ENCODE measurements at places on chromosomes 6 and 20.

DNA sequence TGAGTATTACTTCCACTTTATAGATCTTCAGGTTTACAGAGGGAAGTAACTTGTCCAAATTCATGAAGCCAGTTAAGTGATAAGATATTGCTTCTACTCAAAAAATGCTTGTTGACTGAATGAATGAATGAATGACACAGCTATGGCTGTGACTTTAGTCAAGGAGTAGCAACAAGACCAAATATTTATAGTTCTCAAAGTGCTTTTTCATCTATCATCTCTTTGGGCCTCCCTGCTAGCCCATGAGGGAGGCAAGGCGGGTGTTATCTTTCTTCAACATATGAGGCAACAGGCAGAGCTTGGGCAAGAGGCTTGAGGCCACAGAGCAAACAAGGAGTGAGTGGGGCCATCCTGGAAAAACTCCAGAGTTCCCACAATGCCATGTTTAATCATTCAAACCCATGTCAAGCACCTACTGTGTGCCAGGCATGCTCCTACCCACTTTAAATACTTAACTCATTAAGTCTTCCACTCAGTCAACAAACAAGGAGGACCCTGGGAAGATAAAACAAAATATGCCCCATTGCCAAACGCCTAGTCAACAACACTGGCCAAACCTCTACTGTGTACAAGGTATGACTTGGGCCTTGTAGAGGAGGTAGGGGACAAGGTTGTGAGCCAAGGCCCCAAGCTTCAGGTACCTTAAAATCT is 15.9 kb downstream of the BCL2L1 start:
- no peak for DNase-seq

- DNase-seq = no peak
Measured at GRCh38 chr6:165713845-165714466, 50.9 kb upstream of the PDE10A start.

DNA sequence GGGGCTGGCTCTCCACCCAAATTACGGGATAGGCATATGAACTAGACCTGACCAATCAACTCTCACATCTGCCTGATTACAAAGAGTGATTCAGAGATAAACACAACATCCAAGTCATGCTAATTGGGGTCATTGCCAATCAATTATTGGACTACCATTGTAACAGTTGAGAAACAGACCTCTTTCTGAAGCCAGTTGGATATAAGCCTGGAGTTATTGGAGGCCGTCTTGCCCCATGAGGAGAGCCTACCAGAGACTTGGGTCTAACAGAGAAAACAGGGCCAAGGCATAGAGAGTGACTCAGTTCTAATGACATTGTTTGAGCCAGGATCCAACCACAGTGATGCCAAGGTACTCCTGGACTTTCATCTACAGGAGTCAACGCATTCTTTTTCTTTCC is 39.4 kb upstream of the HIVEP2 start:
- DNase-seq = no peak

DNA sequence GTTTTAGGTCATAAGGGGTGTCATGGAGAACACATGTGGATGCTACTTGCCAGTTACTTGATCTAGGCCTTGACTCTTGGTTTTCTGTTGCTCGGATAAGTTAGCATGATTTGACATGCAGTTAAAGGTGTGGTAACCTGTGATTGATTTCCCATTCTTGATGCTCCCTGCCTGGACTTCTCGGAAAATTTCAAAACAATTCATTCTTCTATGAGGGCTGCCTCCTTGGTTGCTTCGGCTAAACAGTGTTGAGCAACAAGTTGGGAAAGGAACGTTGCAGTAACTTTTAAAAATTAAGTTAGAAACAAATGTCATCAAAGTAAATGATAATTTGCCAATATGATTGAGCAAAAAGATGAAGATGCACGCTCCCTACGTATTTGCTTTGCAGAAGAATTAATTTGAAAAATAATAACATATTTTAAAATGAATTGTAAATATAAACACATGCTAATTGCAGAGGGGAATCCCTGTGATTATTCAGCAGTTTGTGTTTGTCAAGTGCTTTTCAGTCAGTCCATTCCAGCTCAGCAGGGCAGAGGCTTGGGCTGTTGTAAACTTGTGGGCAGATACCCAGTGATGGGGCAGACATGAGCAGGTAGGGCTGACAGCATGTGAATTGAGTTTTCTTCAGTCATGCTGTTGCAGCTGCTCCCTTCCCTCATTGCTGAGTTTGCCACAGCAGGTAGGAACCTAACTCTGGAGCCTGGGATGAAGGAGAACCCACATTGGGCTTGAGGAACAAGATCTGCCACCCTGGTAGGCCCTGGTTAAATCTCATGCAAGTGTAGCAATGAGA is 110.2 kb downstream of the ESR1 start:
- no peak for DNase-seq

- DNase-seq = no peak
Measured at GRCh38 chr20:44070139-44070900, 116.7 kb downstream of the JPH2 start.

DNA sequence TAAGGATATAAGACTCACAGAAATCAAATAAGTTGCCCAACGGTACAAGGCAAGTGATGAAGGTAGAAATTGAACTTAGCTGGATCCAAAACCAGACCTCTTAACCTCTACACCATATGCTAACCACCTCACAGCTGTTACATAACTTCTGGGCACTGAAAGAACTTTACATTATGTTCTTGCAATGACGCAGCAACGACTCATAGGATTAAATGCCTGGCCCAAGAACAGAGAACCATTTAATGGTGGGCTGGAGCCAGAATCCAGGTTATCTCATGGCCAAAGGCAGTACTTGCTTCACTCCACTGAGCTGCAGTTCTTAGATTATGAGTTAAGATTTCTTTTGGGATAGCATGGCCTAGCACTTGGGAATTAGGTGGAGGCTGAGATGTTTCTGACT is 4.4 kb downstream of the TRMT6 start:
- DNase-seq = no peak

GRCh38 chr6:139482287-139482686 is 107.8 kb upstream of the CITED2 start:
- no peak for DNase-seq

GRCh38 chr6:36599791-36600209 is 5.6 kb downstream of the SRSF3 start:
- DNase-seq = no peak

DNA sequence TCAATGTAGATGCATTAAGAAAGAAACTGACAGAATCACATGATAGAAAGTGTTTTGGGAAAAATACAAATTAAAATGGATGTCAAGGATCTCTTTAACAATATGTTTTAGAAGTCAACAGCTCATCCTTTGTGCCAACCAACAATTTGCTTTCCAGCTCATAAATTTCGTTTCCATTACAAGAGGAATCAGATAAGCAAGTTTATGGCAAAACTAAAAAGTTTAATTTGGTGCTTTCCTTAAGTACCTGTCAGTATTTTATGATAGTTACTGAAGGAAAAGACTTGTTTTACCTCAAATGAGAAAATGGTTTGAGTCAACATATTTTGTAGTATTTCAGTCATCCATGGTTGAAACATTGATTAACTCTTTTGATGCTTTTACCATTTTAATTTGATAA is 130.0 kb downstream of the CDKAL1 start:
- no peak for DNase-seq

DNA sequence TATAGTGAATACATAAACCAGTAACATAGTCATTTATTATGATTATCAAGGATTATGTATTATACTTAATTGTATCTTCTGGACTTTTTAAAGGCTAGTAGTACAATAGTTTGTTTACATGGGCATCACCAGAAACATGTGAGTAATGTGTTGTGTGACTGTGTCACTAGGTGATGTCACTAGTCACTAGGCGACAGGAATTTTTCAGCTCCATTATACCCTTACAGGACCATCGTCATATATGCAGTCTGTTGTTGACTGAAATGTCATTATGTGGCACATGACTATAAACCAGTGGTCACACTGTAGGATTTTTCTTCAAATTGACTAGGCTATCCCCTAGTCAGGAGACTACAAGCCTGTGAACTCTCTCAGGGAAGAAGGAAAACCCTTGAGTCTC is 86.5 kb upstream of the CENPW start:
- DNase-seq = no peak

GRCh38 chr6:105832313-105832761 is 253.8 kb upstream of the PRDM1 start:
- DNase-seq = no peak

DNA sequence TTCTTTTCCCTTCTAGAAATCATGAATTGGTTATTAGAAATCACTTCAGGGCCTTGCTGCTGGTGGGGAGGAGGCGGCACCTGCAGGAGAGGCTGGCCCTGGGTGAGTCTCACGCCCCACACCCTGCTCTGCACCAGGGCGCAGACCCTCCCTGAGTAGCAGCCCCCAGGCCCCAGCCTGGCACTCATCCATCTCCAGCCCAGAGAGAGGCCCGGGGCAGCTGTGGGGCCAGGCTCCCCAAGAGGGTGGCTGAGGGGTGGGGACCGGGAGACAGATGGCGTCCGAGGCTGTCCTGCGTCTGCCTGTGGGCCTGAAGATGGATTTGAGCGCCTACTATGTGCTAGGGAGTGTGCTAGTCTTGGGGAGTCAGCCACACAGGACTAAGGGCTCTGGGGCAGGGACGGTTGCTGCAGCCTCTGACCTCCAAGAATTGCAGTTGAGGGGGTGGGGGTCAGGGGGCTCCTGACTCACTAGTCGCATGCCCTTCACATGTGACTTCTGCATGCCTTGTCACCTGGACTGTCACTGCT is 59.6 kb upstream of the GATA5 start:
- DNase-seq = no peak

DNA sequence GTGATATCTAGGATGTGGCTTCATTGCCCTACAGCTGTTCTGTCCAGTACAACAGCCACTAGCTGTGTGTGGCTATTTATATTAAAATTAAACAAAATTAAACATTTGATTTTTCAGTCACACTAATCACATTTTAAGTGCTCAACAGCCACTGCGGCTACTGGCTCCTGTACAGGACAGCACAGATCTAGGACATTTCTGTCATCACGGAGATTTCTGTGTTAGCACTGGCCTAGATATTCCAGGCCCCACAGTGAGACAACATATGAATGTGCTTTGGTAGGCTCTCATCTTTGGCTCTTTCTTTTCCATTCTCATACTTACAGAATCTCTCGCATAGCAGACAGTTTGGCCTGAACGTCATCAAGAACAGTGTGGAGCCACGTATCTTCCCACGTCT is 48.4 kb upstream of the ZBTB24 start:
- DNase-seq = no peak

DNA sequence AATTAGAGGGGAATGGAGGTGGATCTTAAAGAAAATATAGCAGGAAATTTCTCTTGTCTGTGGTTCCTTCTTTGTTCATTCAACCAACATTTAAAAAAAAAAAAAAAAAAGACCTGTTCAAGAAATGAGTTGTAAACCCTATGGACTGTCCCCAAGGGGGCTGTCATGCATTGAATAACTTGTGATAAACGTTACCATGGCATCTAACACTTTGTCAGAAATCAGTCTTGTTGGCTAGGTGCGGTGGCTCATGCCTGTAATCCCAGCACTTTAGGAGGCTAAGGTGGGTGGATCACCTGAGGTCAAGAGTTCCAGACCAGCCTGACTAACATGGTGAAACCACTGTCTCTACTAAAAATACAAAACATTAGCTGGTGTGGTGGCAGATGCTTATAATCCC is 381.7 kb downstream of the BCKDHB start:
- DNase-seq = no peak

- no peak for DNase-seq
Measured at GRCh38 chr6:135909737-135910387, 58.4 kb downstream of the PDE7B start.

DNA sequence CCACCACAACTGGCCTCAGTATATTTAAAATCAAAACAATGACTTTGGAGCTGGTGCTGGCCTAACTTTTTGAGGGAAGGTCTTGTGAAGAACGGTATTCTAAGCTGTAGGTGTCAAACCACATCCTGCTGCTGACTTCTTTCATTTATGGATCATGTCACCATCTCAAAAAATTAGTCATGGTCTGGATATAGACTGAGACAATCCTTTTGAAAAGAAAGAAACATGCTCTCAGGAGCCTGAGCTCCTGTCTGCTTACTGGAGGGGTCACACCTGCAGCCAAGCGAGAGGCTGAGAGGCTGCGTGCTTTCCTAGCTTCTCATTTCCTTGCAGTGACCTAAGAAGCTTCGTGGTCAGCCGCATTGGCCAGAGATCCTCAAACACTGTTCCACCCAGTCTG is 55.2 kb downstream of the TIAM2 start:
- DNase-seq = no peak

- no peak for DNase-seq
Measured at GRCh38 chr6:20955131-20955530, 420.9 kb downstream of the CDKAL1 start.

DNA sequence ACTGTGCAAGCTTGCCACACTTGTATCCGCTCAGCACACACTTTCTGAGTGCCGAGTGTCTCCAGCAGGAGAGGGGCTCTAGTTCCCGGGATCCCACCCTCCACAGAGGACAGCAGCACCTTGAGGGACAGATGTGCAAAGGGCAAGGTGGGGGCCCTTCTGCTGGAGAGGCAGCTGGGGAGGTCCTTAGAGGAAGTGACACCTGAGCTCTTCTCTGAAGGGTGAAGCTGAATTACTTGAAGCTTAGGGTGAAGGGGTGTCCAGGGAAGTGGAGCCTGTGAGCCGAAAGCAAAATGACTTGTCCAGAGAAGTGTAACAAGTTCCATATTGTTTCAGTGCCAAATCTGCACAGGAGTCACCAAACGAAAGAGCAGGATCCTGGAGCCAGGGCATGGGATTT is 136.3 kb upstream of the DUSP22 start:
- DNase-seq = no peak

- no peak for DNase-seq
Measured at GRCh38 chr6:48567016-48567415, 456.0 kb upstream of the PTCHD4 start.

DNA sequence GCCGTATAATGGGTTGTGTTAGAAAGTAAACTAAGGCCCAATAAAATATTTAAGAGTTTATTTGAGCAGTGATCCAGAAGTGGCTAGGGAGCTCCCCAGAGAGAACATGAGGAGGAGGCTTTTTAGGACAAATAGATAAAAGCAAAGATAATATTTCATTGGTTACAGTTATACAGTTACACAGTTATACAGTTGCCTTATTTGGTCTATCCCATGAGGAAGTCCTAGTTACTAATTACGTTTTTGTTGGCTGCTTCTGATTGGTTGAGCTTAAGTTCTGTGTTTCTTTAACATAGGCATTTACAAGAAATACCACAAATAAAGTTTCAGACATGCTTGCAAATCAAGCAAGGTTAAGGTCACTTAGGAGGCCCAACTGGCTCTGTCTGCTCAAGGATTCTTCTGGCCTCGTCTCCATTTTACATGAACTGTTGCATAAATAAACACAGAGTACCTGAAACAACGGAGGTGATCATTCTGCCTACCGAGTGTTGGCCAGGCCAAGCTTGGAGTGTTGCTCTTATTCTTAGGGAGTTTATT is 7.0 kb downstream of the UBD start:
- no peak for DNase-seq

DNA sequence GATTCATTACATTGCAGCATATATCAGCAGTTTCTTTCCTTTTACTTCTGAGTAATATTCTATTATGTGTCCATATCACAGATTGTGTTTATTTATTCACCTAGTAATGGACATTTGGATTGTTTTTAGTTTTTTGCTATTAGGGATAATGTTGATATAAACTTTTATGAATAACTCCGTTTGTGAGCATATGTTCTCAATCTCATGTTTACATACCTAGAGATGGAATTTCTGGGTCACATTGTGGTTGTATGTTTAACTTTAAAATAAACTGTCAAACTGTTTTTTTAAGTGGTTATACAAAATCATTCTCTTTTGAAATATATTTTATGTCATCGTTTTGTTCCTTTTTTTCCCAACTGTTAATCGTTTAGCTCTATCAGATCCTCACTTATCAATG is 311.6 kb downstream of the MMUT start:
- DNase-seq = no peak
